ENCODE measurements at places on chromosomes 3 and 15. TPM values are rescaled to one million over a fixed set of nuclear protein-coding genes. Genes with fewer than 3 reads are reported as not detected.
A peak's percentile ranks its signal among the peaks of the same experiment; 100 is the strongest.

DNA sequence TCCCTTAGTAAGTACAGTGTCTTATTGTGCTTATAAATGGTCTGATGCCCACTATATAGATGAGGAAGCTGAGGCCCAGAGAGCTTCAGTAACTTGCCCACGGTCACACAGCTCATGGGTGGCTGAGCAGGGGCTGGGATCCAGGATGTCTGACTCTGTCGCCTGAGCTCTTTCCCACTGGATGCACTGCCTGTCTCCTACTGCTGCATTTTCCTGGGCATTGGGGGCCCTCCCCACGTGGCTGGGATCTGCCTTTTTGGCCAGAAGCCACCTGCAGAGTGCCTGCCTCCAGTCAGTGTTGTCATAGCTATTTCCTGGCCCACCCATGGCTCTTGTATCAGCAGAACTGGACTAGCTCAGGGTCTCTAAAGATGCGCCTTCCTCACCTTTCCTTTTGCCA, 57.5 kb upstream of the TAMM41 start:
- no peak for DNase-seq

DNA sequence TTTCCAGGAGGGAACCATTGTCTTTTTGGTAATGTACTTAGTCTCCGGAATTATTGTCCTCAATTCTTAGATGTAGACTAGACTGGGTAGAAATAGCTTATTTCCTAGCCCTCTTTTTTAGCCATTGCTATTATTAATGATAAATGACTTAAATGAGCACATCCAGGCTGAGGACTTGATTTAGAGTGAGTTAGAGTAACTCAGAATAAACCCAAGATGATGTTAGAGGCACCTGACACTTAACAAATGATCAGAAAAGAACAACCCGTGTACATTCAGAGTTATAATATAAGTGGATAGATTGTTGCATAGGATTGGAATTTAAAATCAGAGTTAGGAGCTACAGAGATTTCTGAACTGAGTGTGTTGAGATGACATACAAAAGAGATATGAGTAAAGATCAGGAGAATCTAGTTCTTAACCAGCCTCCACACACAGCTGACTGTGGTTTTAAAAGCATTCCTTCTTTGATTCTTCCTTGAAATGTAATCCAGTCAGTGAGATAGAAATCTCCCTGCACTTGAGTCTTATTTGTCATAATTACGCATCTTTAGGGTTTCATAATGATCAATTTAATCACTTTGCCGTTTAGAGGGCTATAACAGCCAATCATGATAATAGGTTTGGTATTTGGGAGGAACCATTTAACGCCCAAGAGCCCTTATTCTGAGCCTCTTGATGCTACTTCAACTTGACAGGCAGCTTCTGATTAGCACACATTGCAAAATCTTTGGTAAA, 366.5 kb downstream of the GAP43 start:
- no peak for DNase-seq

GRCh38 chr3:38739396-38739689, 76.7 kb downstream of the SCN10A start:
- no peak for DNase-seq

The TFRC gene
- 115 TPM for total RNA-seq

DNA sequence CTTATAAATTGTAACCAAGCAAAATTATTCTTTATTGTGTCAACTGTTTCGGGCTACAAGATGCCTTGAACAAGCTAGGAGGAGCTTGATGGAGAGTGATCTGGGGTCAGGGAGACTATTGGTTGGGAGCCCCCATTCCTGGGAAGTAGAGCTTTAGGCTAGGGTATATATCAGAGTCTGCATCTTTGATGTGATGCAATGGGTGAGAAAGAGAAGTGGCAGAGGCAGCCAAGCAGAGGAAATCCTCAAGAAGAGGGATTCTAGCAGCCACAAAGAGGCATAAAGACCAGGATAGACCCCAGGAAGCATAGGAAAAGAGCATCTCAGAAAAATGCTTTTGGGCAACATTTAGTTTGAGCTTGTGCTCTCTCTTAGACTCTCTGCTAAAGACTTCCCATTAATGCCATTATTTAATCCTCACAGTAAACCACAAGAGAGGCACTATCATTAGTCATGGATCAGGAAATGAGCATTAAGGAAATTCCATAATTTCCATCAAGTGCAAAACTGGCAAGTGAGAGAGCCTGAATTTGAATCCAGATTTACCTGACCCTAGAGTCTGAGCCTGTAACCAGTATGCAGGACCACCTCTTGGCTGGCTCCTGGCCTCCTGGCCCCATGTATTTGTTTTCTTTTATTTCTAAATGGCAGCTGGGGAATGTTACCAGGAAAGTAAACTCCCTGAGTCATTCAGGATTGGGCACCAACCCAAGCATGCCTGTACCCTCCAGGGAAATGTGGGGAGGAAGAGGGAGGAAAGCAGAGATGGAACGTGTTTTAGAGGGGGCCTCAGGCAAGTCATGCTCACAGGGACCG, 118.7 kb downstream of the RPL22L1 start:
- DNase-seq = peak; percentile 57

- DNase-seq = no peak
Measured at GRCh38 chr3:127389913-127390312, 102.1 kb upstream of the PRR20G start.

DNA sequence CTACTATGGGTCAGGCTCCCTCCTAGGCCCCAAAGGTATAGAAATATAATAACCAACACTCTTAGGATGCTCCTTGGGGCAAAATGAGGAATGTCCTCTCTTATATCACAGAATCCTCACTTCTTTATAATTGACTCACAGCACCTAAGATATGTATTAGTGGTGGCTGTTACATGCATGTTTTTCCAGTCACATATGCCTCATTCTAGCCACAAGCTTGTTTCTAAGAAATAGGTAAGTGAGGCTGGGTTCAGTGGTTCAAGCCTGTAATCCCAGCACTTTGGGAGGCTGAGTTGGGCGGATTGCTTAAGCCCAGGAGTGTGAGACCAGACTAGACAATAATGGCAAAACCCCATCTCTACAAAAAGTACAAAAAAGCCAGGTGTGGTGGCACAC, 57.9 kb upstream of the PSMD6 start:
- DNase-seq = no peak

The SPTSSB gene
- 29.6 TPM for total RNA-seq

DNA sequence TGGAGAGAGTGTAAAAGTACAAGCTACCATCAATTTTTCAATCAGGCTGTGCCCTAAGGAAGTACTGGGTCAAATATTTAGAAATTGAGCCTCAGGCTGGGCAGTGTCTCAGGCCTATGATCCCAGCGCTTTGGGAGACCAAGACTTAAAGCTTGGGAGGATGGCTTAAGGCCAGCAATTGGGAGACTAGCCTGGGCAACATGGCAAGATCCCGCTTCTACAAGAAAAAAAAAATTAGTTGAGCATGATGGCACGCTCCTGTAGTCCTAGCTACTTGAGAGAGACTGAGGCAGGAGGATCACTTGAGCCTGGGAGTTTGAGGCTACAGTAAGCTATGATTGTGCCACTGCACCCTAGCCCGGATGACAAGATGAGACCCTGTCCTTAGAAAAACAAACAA, 2.0 kb upstream of the UBP1 start:
- no peak for DNase-seq

The KNG1 gene
- total RNA-seq = not detected

The GP9 gene
- 0.49 TPM for total RNA-seq

DNA sequence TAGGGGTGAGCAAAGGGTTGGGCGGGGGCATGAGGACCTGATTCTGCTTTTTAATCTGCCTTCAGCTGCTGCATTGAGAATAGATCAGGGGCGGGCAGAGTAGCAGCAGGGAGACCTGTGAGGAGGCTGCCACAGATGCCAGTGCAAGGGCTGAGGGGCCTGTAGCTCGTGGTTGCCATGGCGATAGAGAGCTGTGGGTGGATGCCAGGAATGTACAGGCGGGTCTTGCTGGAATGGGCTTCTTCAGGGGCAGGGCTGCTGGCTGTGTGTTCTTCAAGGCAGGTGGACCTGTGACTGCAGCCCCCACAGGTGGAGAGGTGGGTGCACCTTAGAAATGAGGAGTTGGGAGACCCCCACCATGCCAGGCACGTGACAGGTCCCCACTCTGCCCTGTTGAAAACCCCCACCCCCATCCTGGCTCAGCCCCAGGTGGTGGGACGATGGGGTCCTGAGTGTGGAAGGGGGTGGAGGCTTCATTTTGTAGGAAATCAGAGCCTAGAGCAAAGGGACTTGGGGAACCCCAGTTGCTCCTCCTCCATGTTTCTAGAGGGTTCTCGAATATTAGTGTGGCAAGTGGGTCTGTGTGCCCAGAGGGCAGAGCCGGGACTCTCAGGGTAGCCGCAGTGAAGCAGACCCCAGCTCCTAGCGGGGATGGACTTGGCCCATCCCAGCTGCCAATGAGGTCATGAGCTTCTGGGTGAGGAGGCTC, 38.3 kb downstream of the SLC6A6 start:
- no peak for DNase-seq

GRCh38 chr3:126226374-126226773, 46.0 kb upstream of the ALDH1L1 start:
- no peak for DNase-seq

GRCh38 chr15:101056366-101057334, 137.5 kb downstream of the LRRK1 start:
- DNase-seq = no peak

DNA sequence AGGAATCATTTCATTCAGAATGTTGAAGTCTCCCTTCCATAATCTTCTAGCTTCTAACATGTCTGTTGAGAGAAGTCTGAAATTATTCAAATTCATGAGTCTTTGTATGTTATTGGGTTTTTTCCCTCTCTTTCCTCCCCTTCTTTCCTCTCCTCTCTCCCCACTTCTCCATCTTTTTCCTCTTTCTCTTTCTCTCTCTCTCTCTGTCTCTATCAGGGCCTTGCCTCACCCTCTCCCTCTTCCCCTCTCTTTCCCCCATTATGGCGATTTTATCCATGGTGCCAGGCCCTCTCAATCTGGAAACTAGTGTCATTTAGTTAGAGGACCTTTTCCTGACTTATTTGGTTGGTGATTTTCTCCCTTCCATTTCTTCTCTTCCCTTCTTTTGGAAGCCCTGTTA, 147.3 kb downstream of the SST start:
- DNase-seq = no peak

The SLC27A2 gene
- 0.39 TPM for total RNA-seq

DNA sequence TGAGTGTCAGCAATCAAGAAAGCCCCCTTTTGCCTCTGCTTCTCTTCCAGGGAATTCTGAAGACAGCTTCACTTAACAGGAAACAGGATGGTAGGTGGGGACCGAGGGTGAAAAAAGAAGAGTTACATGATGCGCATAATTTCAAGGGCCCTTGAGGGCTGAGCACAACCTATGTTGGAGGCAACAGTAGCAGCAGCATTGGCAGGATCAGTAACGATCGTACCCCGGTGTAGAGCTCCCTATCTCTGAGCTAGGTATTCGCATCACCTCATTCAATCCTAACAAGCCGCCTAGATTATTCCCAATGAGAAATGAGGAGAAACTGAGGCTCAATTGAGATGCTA, 432 bp upstream of the RAD54L2 start:
- DNase-seq = no peak

DNA sequence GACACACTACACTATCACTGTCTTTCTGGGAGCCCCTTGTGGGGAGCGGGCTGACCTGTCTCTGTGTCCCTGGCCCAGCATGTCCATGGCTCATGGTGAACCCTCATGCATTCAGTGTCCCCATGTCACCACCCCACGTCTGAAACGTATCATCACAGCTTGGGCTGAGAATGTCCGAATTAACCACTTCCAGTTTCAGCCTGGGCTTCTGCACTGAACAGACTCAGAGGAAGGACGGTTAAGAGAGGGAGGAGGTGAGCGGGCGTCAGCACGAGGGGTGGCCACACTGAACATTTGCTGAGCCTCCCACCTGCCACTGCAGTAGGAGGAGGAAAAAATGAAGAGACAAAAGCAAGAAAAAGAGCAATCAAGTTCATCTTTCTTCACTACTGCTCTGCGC, 30.5 kb downstream of the ATP2B2 start:
- no peak for DNase-seq

The ANKRD63 gene
- total RNA-seq = not detected

- DNase-seq = peak; percentile 36
Measured at GRCh38 chr15:72800833-72801481, 17.4 kb upstream of the ADPGK start.

DNA sequence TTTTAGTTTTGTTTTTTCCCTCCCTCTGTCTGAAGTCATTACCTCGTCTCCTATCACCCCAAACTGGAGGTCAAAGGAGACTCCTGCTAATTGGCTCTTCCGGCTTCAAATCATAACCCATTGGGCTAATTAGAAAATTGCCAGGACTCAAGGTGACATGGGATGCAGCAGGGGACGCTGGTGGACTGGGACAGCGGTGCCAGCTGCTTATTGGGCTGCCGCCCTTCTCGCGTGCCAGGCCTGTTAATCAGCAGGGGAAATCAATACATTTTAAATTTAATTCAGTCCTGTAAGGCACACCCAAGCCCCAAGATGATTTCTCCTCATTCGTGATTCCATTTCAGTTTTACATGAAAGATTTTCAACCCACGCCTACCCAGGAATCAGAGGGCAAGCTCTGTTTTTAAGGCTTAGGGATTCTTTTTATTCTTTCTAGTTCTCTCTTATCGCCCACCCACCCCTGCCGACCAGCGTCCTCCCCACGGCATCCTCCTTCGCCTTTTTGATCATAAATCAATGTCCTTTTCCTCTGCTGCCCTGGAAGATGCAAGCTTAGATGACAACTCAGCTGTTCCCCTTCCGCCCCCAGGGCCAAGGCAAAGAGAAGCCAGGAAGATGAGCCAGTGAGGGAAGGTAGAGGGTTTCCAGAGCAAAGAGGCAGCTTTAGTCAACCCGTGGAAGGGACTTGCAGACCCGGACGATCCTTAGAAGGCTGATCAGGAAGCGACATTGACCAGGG, 329.6 kb downstream of the UACA start:
- DNase-seq = no peak

DNA sequence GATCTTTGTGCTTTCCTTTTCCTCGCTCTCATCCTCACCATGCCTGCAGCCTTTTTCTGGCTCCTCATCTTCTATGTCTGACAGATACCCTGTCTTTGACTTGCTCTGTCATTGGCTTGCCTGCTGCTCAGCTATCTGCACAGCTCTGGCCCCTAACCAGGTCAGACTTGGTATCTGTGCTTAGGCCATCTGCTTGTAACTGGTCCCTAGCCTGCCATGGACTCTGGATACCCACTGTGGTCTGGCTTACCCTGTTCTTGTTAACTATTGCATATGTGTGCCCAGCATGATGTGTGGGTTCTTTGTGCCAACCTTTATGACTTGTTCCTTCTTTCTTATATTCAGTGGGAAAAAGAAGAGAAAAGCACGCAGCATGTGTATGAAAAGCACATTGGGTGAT, 109.7 kb upstream of the ROPN1 start:
- DNase-seq = no peak
